CMK (cell line): ENCODE measurements at places on chromosomes 5 and 9.

DNA sequence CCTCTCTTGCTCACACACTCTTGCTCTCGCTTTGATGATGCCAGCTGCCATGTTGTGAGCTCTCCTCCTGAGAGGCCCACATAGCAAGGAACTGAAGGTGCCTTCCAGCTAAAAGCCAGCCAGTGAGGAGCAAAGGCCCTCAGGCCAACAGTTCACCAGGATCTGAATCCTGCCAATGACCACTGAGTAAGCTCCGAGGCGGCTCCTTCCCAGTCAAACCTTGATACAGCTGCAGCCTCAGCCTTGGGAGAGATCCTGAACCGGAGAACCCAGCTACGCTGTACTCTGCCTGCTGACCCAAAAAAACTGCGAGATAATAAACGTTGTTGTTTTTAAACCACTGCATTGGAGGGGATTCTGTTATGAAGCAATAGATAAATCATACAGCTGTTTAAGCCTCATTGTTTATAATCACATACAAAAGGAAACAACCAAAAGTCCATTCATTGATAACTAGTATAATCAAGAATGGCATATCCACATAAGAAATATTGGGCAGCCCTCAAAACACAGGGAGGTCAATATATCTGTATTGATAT lies 49.0 kb upstream of the IFNK start:
- DNase-seq: no peak

- DNase-seq: no peak
These were observed at the start of gene FLT4 for GRCh38 chr5:180649297-180650039. FLT4 (minus strand) TSS chr5:180649600; CDS start chr5:180649545, 55 bp downstream.

DNA sequence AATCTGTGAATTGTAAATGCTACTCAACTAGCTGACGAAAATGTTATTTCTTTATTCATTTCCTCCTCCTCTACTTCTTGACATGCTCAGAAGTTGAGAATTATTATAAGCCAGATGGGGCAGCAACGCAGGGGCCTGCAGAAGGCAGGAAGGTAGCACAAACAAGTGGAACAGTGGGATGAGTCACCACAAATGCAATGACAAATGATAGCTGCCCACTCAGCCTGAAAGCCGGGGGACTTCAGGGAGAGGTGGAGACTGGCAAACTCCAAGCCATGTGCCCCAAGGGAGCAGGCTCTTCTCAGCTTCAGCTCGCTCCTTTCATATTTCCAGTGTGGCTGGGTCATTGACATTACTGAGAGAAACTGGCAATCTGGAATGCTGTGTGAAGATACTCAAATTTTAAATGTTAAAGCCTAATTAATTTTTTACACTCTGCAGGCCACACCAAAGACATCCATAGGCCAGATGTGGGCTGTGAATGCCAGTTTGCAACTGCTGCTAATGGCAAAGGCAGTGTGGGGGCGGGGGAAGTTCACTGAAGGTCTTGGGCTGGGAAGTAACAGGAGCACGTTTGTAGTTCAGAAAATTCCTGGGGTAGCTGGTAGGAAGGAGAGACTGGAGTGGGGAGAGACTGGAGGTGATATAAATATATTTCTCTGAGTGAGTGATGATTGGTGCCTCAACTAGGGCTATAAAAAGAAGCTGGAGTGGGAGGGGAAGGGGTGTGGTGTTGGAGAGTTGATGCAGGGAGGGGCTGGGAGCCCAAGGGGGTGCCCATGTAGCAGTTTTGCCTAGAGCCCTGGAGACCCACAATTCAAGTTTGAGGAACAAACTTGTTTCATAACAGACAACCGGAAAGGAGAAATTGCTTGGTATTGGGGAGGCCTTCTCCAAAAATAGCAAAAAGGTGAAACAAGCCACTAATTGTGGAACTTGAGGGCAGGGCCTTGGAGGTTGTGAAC lies 20.8 kb upstream of the ADRB2 start:
- DNase-seq: no peak

DNA sequence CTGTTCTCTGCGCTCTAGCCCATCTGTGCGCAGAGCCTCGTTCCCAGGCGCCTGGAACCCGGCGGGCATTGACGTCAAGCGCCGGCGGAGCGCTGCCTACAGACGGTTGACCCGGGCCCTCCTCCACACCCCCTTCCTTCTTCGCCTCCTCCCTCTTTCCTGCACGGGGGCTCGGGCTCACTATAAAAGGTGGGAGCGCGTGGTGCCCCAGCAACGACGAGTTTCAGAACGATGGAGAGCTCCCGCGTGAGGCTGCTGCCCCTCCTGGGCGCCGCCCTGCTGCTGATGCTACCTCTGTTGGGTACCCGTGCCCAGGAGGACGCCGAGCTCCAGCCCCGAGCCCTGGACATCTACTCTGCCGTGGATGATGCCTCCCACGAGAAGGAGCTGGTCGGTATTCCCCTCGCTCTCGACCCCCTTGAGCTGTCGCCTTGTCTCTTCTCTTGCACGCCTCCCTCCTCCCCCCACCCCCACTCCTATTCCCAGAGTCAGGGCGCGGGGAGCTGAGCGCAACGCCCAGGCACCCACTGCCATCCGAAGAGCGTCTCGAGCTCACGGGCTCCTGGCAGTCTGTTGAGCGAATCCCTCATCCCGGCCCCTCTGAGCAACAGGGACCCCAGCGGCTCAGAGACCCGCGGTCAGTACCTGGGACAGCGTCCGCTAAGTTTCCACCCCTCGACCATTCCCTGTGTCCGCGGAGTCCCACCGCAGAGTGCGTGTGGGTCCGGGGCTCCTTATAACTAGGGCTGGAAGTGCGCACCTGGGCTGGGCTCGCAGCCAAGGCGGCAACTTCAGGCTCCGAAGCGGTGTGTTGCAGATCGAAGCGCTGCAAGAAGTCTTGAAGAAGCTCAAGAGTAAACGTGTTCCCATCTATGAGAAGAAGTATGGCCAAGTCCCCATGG lies at the start of gene CARTPT:
CARTPT (plus strand) TSS at position 213 of the 902 bp plus-strand sequence; CDS start at position 232, 19 bp downstream.
- no peak for DNase-seq

- no peak for DNase-seq
These were observed 82.7 kb upstream of the EFNA5 start for GRCh38 chr5:107753427-107753826.

GRCh38 chr5:169798438-169798837 lies 161.4 kb downstream of the DOCK2 start:
- no peak for DNase-seq

DNA sequence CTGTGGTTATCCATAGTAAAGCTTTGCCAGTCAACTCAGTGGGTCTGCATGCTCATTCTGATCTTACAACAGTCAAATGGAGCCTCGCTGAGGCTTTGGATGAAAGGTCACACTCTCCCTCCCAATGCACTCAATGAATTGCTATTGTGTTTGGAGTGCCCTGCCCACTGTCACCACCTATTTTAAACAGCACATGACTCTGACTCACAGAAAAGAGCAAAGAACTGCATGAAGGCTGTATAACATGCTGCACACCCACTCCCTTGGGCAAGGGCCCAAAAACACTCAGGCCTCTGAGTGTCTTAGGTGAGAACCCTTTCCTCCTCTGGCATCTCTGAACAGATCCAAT lies 118.7 kb upstream of the CCDC112 start:
- DNase-seq: no peak

DNA sequence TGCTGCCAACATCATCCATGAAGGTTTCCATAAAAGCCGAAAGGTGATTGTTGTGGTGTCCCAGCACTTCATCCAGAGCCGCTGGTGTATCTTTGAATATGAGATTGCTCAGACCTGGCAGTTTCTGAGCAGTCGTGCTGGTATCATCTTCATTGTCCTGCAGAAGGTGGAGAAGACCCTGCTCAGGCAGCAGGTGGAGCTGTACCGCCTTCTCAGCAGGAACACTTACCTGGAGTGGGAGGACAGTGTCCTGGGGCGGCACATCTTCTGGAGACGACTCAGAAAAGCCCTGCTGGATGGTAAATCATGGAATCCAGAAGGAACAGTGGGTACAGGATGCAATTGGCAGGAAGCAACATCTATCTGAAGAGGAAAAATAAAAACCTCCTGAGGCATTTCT lies 10.1 kb downstream of the TLR4 start:
- no peak for DNase-seq

- no peak for DNase-seq
These were observed 57.8 kb downstream of the ZNF462 start for GRCh38 chr9:106920701-106921283.
